ENCODE measurements at places on chromosomes 3 and 15.

DNA sequence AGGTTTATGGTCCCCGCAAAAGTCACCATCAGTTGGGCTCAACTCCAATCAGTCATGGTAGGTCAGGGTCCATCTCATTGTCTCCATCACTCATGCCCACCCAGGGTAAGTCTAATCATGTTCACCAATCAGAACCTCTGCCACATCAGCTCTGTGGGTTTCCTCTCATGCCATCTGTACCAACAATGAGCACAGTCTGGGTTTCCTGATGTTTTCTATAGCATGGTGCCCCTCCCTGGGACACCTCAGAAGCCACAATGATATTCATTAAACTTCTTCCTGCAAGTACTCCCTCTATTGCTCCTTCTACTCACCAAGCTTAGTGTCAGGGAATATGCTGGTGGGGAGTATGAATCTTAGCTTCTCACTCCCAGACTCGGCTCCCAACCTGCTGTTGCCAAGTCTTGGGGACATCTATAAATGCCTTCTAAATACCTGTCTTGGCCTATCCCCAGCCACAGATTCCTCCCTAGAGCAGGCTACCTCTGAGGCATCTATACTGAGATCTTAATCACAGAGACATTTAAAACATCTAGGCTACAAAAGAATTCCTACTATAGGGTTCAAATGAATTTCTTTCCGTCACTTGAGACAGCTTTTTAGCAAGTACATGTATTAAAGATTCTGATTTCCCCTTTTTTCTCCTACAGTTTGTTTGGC lies 5.0 kb upstream of the CCR2 start:
- DNase-seq, result no peak

DNA sequence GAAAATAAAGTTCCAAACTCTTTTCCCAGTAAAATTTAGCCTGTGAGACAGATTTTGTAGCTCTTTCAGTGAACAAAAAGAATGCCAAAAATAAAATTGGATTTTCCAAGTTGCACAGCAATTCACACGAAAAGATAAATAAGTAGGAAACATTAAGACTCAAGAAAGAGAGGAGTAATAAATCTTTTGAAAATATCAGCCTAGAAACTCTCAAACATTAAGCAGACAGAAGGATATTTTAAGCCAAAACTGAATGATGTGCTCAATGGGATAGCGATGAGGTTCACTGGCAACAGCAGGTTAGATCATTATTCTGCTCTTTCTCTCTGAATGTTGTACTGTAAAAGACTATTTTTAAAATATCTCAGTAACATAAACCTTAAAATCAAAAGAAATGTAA lies 115.0 kb downstream of the STAG1 start:
- no peak for DNase-seq

DNA sequence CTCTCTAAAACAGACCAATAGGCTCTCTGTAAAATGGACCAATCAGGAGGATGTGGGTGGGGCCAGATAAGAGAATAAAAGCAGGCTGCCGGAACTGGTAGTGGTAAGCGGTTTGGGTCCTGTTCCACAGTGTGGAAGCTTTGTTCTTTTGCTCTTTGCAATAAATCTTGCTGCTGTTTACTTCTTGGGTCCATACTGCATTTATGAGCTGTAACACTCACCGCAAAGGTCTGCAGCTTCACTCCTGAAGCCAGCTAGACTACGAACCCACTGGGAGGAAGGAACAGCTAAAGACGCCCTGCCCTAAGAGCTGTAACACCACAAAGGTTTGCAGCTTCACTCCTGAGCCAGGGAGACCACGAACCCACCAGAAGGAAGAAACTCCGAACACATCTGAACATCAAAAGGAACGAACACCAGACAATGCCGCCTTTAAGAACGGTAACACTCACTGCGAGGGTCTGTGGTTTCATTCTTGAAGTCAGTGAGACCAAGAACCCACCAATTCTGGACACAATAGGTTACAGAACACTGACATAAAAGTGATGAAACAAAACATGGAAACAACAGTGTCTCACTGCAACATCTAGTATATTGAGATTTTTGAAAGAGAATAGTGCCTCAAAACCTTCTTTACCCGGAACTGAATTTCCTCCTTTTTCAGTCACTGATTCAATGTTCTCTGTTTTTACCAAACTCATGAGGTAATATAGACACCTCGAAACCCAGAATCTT lies 28.8 kb upstream of the PLSCR2 start:
- DNase-seq, result no peak

DNA sequence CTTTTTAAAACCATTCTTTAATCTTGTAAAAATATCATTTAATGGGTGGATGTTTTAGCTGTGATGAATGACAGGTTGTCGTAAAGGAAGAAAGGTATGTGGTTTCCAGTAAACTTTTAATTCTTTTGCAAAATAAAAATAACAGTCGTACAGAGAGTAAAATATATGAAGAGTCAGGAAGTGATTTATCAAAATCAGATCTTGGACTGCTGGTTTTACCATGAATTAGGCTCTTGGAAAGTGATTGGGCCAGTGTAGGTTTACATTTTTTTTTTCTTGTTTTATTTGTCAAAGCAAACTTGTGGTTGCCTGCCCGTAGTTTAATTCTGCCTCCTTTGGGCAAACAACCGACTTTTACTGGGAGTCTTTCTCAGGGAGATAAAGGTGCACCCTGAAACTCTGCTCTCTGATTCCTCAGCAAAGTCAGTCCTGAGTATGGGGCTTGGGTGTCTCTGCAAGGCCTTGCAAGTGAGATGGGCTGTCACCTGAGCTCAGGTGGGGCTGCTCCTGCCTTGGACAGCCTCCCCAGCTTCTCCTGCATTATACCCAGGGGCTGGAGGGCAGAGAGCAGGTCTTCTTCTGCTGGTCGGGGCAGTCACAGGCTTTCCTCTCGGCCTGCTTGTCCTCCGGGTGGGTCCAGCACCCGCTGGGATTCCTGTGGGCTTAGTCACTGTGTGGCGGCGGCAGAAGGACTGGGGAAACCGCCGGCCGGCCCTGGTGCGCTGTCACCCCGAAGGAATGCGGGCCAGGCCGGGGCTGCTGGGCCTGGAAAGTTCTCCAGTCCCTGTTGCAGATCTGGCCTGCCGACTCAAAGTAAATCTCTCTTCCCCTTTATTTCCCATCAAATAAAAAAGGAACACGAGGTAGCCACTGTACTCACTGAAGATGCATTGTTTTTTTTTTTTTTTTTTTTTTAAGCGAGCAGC lies 79.0 kb downstream of the IGF1R start:
- DNase-seq, result peak; percentile 84

DNA sequence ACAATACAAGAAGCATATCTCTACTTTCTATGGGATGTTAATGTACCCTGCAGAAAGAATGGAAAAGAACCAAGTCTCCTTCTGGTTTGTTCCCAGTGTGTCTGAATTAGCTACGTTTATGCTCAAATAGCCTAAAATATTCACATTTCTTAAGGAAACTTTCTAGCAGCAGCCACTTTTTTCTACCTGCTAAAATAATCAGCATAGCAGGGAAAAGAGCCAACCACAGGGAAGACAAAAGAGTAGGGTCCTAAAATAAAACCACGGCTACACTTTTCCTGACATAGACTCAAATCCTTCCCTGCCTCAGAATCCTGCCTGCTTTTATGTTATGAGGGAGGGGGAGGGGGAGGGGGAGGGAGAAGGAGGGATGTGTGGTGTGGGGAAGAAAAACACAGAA lies 136.7 kb downstream of the GBE1 start:
- no peak for DNase-seq

GRCh38 chr15:29917600-29918597 lies 95.6 kb upstream of the TJP1 start:
- DNase-seq, result no peak

DNA sequence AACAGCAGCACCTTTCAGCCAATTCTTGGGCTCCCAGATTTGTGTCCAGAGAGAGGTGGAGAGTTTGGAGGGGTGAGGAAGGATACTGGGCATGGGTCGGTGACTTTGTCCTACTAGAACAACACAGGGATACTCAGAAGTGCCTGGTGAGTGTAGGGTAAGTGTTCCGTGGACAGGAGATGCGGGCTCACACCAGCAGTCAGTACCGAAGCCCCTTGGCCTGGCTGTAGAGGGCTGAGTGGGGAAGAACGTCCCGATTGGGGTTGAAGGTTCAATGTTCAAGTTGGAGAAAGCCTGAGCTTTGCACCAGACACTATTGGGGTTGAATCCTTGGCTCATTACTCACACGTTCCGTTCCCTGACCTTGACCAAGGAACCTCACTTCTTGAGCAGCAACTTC lies 40.8 kb upstream of the SLC6A11 start:
- DNase-seq, result no peak

DNA sequence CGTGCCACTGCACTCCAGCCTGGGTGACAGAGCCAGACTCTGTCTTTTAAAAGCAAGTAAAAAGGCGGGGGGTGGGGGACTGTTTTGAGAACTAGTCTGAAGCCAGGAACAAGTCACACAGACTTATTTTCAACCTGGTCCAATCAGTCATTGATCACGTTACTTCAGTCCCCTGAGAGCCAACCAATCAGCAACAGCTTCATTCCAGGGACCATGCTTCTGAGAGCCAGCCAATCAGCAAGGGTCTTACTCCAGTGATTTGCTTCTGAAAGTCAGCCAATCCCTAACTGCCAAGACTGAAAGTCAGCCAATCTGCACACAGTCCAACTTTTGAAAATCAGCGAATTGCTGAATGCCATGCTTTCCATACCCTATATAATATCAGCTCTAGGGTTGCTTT lies 48.6 kb upstream of the C15orf39 start:
- DNase-seq, result no peak

DNA sequence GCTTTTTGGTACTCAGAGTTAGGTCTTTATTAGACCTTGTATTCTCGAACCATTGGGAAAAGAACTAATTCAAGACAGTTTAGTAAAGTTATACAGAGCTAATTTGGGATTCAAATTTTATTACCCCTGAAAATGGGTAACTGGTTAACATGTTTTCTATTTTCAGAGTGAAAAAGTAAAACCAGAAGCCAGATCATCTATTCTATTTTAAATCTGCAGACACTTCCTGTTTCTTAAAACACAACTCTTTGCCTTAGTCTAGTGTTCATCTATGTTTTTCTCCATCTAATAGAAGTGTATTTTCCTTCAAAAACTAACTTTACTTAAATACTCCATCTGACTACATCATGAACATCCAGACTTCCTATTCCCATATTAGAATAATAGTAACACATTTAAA lies 113.4 kb downstream of the CCNL1 start:
- DNase-seq, result no peak

DNA sequence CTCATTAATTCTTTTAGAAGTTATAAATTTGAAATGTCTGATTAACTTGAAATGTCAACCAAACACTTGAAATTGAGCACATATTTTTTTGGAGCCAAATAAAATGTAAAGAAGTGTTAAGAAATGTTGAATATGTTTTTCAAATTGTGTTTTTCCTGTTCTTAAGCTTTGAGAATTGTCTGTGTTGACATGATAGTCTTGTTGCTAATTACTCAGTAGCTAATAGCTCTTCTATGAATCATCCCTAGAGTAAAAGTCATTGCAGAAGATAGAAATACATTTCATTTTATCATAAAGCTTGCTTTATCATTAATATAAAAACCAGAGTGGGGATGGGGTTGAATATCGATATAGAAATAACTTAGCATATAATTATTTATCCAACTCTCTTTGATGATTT lies 41.9 kb upstream of the ABHD10 start:
- DNase-seq, result no peak

DNA sequence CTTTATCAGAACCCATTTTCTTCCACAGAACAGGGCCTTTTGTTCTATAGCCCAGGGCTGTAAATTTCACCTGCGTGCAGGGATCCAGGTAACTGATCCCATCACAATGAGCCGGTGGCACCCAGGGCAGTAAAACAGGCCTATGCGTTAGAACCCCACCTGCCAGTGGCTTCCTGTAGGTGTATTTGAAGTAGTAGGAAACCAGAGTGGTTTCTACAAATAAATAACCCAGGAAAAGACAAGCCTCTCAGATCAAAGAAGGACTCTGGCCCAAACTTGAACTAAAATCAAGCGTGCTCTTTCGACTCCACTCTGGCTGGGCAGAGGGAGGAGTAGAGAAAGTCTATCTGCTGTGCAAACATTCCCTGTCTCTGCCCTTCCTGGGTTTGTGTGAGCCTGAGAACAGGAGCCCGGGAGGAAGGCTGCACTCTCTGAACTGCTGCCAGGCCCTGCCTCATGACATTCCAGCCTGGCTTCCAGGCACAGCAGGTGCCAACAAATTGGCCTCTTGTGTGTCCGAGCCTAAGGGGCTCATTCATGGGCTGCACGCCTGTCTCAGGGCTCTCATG lies 77.7 kb downstream of the CEMIP start:
- no peak for DNase-seq

GRCh38 chr3:186235554-186235953 lies 126.5 kb downstream of the DGKG start:
- no peak for DNase-seq

- no peak for DNase-seq
These were observed 21.7 kb upstream of the ABHD10 start for GRCh38 chr3:111956995-111957734.

GRCh38 chr15:41914411-41914810 lies 20.6 kb upstream of the SPTBN5 start:
- DNase-seq, result no peak

DNA sequence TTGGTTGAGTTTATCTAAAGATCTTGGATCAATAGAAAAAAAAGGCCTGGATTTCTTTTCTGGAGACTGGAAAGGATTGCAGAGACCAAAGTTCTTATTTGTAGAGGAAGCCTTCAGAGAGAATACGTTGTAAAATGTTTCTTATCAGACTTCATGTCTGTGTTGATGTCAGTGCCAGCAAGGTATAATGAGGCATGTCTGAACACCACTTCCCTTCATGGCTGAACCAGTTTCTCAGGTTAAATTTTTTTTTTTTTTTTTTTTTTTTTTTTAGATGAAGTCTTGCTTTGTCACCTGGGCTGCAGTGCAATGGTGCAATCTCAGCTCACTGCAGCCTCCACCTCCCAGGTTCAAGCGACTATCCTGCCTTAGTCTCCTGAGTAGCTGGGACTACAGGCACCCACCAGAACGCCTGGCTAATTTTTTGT lies 17.8 kb upstream of the ZNF774 start:
- DNase-seq, result no peak

GRCh38 chr3:70556056-70556455 lies 243.6 kb upstream of the MDFIC2 start:
- DNase-seq, result peak; percentile 20

DNA sequence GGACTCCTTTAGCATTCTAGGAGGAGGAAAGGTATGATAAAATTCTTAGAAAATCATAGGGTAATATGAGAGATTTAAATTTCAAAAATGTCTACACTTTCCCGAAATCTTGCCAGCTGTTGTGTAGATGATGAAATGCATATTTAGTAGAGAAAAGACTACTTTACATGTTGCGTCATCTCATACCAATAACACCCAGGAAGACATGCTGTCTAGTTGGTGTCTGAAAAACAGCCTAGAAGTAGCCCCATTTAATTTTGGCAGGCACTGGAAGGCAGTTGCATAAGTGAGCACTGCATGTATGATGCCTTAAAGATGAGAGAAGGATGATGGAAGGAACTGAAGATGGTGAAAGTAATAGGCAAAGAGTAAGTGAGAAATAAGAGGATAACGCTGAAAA lies 310.5 kb upstream of the TPM1 start:
- no peak for DNase-seq

GRCh38 chr3:71778353-71778752 lies 6.6 kb downstream of the PROK2 start:
- no peak for DNase-seq

GRCh38 chr3:98406034-98406433 lies 15.6 kb downstream of the OR5K3 start:
- no peak for DNase-seq
